ENCODE measurements at places on chromosomes 7 and 10.

DNA sequence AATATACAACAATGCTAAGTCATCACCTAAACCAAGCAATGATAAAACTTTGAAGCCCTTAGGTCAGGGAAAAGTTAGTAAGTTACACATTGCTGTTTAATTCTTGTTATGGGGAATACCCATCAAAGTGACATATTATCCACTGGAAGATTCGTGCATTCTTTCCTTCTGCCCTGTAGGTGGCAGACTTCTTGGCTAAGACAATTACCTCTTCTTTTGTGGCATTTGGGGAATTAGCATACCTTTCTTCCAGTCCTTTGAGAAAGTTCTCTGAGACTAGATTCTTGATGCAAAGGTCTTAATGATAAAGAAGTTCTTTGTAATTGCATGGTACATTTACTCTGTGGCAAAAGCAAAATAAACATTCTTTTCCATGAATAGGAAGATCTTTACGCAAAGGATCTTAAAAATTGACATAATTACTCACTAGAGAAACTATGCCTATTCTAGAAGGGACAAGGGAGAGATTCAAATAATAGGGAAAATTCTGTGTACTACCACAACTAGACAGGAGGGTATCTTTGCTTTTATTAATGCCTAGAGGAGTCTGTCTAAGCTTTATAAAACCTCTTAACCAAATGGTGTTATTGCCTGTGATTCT is 395.9 kb downstream of the GRM8 start:
- no peak for DNase-seq

GRCh38 chr7:96016056-96016586 is 243.8 kb downstream of the DYNC1I1 start:
- no peak for DNase-seq

- no peak for DNase-seq
These were observed 158.4 kb downstream of the AOAH start for GRCh38 chr7:36565792-36566356.

- DNase-seq: no peak
These were observed 66.1 kb downstream of the AMZ1 start for GRCh38 chr7:2754086-2754485.
